ENCODE measurements at places on chromosomes 5 and 9. TPM values are rescaled to one million over a fixed set of nuclear protein-coding genes. Genes with fewer than 3 reads are reported as not detected.

DNA sequence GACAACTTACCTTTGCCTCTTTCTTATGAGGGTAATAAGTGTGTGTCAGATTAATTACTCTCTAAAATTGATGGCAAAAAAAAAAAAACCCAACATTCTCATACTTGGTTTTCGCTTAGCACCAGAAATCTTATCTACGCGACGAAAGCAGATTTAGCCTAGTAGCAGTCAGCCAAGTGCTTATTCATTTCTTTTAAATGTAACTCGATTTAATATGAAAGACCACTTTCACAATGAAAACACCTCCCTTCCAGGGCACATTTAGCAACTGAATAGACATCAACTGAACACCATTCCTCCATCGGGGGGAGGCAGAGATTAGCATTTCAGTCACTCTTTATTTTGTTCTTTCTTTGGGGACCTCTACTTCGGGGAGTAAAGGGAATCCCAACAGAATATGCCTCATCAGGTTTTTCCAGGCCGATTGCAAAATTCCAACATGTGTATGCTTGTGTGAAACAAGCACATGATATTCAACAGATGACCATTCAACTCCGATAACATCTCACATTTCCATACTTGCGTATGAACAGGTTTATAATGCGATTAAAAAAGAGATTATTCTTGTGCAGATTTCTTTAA is 124.1 kb upstream of the RETREG1 start:
- H3K36me3 ChIP-seq = peaks cover 37% of the 10 kb centered on the region
- peak; percentile 43 for DNase-seq
- no peaks in the 10 kb centered on the region for H3K27me3 ChIP-seq
- H3K4me3 ChIP-seq = no peak overlapping the region

DNA sequence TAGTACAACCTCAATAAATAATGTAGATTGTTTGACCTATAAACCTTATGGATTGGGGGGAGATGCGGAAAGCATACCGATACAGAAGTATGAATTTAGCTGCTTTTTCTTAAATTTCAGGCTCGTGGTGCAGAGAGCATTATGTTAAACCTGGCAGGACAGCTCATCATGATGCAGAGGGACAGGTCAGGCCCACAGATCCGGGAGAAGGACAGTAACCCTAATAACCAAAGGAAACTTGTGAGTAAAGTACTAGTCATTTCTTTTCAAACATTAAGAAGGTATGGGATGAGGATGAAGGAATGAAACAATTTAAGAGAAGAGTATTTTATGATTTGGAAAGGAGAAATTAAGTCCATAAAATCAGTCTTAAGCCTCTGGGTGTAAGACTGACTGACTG is 70.5 kb downstream of the ERMP1 start:
- no peaks in the 10 kb centered on the region for H3K4me1 ChIP-seq
- no peak overlapping the region for H3K4me3 ChIP-seq
- no peak overlapping the region for H3K27ac ChIP-seq
- H3K36me3 ChIP-seq = peaks cover 41% of the 10 kb centered on the region
- H3K27me3 ChIP-seq = no peaks in the 10 kb centered on the region

DNA sequence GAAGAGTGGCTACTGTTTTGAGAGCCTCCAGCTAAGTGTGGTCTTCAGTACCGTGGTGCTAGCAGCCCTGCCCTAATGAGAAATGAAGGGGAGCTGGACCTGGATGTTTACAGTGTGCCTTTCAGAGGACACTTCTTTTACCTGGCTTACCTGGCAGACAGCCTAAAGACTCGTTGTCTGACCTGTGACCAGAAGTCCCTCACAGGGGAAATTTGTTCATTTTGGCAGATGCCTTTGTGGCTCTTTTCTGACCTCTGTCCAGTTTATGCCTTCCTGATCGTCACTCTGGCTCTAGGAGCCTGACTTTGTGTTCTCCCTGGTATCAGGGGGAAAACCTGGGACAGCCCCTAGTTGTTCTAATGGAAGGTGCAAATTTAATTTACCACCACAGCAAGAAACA is 475.1 kb downstream of the DMRTA1 start:
- no peaks in the 10 kb centered on the region for H3K36me3 ChIP-seq
- no peak overlapping the region for H3K27ac ChIP-seq
- no peaks in the 10 kb centered on the region for H3K4me1 ChIP-seq

The SLC4A9 gene
- not detected for total RNA-seq

DNA sequence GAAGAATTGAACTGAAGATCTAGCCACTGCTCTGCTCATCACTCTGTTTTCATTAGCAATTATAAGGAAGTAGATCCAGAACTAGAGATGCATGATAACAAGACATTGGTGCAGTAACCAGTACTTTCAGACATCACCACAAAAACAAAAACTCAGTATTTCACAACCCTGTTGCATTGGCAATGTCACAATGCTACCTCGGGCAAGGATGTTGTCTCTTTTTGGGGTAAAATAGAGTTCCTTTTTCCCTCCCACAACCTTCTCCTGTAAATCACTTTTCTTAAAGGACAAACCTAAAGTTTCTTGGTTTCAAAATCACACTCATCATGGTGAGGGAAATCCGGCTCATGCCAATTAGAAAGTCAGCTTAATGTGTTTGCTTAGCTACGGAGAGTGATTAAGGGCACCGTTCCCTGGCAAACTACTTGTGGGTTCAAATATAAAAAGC is 420.1 kb upstream of the MEF2C start:
- no peaks in the 10 kb centered on the region for H3K4me1 ChIP-seq
- H3K4me3 ChIP-seq = no peak overlapping the region
- no peaks in the 10 kb centered on the region for H3K27me3 ChIP-seq

GRCh38 chr5:19917588-19918122 is 70.3 kb downstream of the CDH18 start:
- no peaks in the 10 kb centered on the region for H3K27me3 ChIP-seq
- DNase-seq = no peak
- no peak overlapping the region for H3K27ac ChIP-seq
- no peaks in the 10 kb centered on the region for H3K4me1 ChIP-seq

GRCh38 chr5:155485386-155485785 is 471.8 kb downstream of the KIF4B start:
- no peaks in the 10 kb centered on the region for H3K4me1 ChIP-seq
- H3K4me3 ChIP-seq = no peak overlapping the region
- H3K36me3 ChIP-seq = no peaks in the 10 kb centered on the region
- no peaks in the 10 kb centered on the region for H3K27me3 ChIP-seq

DNA sequence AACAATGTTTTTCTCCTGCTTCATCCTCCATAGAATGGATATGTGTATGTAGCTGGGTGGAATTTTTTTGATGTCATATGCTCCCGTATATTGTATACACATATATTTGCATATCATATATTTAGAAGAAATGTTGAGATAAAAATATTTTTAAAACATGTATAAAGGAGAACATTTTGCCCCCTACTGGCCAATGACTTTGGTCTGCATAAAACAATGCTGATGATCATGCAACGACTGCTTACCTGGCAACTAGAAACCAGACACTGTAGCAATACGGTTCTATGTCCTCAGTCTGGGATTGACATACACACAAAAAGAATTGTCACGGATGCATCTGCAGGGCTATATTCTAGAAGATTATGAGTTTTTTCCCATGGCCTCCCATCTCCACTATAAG is 503.6 kb downstream of the ELAVL2 start:
- no peaks in the 10 kb centered on the region for H3K4me1 ChIP-seq
- no peak overlapping the region for H3K27ac ChIP-seq
- no peaks in the 10 kb centered on the region for H3K36me3 ChIP-seq
- no peak overlapping the region for H3K4me3 ChIP-seq
- no peaks in the 10 kb centered on the region for H3K27me3 ChIP-seq

The NTRK2 gene
- total RNA-seq = under 0.01 TPM

DNA sequence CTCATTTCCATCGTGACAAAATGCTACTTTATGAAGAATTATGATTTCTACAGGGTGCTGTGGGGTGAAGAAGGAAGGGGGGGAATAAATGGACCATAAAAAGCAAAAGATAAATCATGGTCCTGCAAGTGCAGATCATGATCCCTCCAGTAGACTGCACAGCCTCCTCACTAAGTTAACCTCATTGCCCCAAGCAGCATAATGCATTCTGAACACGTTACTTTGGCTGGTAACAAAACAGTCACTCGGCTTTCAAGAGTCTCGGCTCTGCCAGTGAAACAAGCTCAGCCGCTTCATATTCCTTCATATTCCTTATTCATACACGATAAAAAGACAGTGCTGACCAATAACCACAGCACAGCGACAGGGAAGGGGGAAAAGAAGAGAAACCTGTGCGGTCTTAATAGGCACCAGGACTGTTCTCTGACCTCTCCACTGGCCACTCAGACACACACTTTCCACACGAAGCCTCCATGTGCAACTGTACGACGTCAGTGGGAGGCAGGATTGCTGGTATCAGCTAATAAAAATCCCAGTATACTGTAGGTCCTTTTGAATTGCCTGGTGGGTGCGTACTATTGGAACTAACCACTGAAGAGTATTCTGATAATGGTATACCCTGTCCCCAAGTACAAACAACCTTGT is 60.5 kb downstream of the ANKH start:
- DNase-seq = no peak
- H3K4me3 ChIP-seq = no peak overlapping the region
- peaks cover 19% of the 10 kb centered on the region for H3K4me1 ChIP-seq
- H3K27ac ChIP-seq = no peak overlapping the region
- no peaks in the 10 kb centered on the region for H3K27me3 ChIP-seq

Measured in IMR-90 (cell line).